ENCODE measurements at places on chromosomes 3 and 15.

GRCh38 chr3:9260305-9260704, 10.9 kb upstream of the SRGAP3 start:
- DNase-seq, result no peak

GRCh38 chr3:149535333-149535685, 60.8 kb downstream of the TM4SF4 start:
- DNase-seq, result no peak

- no peak for DNase-seq
Observed at GRCh38 chr15:57609805-57610529, 18.3 kb downstream of the MYZAP start.

- no peak for DNase-seq
Observed at GRCh38 chr3:104873331-104873730, 493.4 kb upstream of the ALCAM start.

DNA sequence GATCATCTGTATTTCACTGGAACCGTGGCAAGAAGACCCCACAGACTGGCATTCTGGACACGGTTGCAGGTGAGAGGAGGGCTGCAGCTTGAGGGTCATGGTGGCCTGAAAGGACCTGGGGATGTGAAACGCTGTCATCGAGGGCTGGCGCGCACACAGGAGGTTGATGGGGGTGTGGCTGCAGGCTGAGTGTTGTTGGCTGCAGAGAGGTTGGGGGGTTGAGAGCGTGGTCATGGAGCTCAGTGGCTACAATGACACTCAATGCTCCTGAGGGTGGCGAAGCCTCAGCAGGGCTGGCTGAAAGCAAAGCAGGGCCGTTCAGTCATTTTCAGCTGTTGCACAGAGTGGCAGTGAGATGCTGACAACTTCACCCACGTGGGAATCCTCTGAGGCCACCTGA, 21.0 kb downstream of the CPN2 start:
- no peak for DNase-seq

- DNase-seq, result no peak
Observed at GRCh38 chr15:69673291-69673881, 220.8 kb downstream of the RPLP1 start.

DNA sequence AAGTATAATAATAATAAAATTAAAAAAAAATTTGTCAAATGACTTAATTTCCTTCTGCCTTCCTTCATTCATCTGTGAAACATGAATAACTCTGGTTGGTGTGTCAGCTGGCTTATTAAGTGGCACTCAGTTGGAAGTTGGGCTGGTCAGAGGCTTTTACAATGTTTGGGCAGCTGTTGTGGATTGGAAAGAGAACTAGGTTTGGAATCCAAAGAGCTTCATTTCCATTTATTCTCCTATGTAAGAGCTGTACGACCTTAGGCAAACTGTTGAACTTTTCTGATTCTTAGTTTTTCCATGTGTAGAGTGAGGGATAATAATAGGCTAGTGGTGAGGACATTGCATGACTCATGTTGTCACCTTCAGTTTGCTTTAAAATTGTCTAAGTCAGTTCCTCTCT, 606.7 kb downstream of the PDCD6IP start:
- DNase-seq, result no peak

- no peak for DNase-seq
Observed at GRCh38 chr3:120077731-120078130, 16.5 kb downstream of the GSK3B start.

DNA sequence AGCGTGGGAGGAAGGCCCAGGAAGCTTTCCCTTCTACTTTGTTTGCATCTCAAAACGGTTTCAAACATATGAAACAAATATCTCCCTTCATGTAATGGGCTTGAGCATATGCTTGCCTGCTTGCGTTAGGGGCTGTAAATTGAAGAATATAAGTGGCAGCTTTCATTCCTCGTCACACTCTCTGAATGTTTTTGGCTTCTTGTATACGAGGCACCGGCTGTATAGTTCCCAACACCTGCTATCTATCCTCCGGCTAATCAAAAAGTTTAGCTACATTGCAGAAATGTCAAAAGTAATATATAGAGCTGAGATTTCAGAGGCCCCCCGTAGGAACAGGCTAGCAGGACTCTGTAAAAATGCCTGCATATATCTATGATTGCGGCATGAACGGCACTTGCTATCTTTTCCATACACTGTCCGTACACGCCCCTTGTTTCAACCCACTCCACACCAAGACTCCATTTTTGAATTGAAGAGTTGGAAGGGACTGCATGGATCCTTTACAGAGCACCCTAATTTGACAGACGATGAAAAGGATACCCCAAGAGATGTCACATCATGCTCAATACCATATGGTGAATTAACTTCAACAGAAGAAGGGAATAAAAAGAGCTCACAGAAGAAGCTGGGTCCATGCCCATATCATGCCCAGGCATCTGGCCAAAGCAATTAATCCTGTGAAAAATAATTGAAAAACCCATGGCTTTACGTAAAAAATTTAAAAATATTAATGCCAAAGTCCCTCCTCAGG, 2.5 kb downstream of the MASP1 start:
- DNase-seq, result no peak

DNA sequence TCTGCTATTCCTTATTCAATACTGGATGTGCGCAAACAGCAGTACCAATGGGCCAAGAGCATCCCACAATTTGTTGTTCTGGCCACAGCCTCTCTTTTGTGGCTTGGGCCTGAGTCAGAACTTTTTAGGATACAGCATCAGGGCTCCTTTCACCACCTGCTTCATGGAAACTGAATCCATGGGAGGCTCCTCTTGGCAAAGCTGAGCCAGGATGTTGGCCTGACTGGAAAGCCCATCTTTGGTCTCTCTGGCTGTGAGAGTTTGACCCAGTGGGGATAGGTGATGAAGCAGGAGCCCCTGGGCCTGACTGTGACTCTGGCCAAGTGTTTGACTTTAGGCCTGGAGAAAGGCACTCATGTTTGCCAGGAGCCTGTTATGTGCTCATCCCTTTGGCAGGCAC, 27.6 kb downstream of the IL16 start:
- DNase-seq, result no peak

DNA sequence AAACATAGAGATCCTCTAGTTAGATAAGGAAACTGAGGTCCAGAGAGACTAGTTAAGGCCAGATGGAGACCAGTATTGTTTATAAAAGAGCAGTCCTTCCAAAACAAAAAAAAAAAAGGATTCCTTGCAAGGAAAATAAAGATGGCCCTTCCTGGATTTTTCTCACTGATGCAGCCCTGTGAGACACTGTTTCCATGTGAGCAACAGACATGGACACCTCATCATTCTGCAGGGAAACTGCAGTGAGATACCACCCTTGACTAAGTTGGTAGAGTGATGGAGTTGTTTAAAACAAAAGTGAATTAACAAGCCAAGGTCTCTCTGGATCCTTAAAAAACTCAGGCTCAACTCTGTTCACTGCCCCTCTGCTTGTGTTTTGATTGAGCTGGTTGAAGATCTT, 65.6 kb upstream of the MYZAP start:
- DNase-seq, result no peak

DNA sequence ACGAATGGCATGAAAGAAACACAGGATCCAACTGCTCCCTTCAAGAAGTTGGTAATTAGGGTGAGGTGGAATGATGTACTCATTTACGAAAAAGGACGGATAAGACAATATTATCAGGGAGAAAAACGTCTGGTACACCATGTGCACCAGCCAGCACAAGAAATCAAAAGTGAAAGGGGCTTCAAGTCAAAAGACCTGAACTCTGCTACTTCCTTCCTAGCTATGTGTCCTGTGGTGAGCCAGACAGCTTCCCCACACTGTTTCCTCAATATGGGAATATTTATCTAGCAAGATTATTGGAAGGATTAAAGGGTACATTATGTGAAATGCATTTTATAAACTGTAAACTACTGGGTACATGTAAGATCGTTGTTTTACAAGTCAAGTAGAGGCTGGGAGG, 33.9 kb downstream of the RAB27A start:
- DNase-seq, result no peak

- no peak for DNase-seq
Observed at GRCh38 chr15:49044002-49044401, 2.2 kb downstream of the SECISBP2L start.

DNA sequence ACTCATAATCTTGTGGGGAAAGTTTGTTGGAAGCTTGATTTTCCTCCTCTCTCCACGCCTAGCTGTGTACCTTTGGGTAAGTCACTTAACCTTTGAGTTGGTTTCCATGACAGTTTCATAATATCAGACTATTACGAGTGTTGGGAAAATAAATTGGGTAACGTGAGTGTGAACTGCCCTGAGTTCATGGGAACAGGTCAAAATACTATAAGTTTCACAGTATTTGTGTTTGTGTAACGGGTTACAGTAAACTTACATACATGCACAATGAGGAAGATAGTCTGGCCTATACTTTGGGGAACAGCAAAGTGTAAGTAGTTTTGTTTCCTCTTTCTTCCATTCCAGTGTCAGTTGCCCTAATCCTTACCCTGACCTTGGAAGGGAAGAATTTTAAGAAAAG, 509.9 kb downstream of the MECOM start:
- DNase-seq, result no peak

DNA sequence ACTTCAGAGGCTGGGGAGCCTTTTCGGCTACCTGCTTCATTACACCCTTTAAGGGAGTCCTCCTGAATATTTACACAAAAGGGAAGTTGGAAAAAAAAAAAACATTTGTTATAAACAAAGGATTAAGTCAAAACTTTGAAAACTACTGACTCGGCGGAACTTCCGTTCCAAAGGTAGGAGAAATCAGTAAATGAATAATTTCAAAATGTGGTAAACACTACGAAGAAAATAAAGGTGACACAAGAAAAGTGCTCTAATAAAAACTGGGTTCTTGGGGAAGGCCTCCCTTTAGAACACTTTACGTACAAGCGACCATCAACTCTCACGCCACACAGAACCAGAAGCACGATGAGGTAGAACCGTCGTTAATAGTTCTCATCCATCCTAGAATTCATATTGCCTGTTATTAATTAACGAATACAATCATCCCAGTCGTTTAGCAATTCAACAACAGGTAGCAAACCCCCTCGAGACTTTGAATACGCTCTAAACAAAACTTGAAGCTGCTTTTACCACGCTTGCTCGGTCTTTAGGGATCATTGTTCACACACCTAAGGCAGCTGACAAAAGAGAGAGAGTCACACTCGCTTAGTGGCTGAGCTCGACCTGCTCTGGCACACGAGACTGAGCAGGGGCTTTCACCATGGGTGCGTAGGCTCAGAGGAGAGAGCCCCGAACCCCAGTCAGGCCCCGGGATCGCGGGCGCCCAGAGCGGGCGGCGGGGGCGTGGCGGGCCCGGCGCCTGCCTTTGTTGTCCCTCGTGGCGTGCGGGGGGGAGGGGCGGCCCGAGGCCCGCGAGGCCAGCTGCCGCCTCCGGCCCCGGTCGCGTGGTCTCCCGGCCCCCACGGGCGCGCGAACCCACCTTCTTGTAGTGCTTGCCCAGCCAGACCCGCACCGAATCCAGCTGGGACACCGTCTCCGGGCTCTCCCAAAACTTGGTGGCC, 680 bp downstream of the SMARCC1 start:
- no peak for DNase-seq

DNA sequence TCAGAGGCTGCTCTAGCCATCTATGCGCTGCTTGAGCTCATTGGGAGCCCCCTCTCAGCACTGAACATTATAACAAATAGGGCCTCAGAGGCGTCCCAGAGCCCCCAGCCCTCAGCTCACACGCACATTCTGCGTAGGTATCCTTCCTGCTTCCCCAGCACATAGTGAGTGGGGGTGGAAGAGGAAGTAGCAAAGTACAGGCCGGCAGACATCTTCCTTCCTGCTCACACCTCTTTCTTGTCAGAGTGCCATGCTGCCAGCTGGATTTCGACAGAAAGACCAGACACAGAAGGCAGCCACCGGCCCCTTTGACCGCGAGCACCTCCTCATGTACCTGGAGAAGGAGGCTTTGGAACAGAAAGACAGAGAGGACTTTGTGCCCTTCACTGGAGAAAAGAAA, 16.6 kb downstream of the TMOD2 start:
- no peak for DNase-seq

DNA sequence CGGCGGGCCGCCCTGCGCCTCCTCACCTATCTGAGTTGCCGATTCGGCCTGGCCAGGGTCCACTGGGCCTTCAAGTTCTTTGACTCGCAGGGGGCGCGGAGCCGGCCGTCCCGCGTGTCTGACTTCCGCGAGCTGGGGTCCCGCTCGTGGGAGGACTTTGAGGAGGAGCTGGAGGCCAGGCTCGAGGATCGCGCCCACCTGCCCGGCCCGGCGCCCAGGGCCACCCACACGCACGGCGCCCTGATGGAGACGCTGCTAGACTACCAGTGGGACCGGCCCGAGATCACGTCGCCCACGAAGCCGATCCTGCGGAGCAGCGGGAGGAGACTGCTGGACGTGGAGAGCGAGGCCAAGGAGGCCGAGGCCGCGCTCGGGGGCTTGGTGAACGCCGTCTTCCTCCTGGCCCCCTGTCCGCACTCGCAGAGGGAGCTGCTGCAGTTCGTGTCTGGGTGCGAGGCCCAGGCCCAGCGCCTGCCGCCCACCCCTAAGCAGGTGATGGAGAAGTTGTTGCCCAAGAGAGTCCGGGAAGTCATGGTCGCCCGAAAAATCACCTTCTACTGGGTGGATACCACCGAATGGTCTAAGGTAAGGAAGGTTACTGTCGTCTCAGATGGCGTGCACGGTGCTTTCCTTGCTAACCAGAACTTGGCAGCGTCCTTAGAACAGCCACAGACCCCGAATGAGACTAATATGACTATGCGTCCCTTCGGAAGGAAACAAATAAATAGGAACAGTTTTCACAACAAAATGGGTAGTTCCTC, 567 bp downstream of the TICRR start:
- no peak for DNase-seq

- no peak for DNase-seq
Observed at GRCh38 chr3:150000641-150001040, 29.9 kb upstream of the PFN2 start.

DNA sequence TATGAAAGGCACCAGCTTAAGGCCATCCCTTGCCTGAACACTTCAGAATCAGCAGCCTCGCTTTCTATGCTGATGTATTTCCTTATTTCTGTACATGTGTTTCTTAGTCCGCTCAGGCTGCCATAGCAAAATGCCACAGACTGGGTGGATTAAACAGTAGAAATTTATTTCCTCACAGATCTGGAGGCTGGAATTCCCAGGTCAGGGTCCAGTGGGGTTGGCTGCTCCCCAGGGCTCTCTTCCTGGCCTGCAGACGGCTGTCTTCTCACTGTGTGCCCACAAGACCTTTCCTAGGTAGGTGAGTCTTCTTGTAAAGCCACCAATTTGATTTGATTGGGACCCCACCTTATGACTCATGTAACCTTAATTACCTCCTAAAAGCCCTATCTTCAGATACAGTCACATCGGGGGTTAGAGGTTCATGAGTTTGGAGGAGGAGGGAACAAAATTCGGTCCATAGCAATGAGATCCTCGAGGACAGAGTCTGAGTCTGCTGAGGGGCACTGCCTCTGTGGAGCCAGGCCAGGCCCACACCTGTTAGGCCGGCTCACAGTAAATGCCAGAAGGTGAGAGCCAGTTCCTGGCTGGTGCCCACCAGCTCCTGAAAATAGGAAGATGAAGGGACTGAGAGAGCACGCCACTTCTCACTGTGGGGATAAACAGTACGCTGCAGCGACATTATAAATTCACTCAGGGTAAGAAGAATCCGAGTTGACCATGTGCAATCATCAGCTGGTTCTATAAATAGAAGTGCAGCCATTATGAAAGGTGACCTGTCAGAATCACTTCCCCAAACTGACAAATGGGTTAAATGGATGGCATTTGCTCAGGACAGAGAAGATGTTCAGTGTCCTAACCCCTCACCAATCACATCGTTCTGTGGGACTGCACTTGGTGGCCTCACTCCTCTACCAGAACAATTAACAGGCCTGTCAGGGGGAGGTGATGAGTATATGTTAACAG, 41.1 kb downstream of the CTXND1 start:
- DNase-seq, result no peak

GRCh38 chr3:139978966-139979365, 44.0 kb downstream of the CLSTN2 start:
- no peak for DNase-seq
